ENCODE measurements at places on chromosomes 3 and 15.

DNA sequence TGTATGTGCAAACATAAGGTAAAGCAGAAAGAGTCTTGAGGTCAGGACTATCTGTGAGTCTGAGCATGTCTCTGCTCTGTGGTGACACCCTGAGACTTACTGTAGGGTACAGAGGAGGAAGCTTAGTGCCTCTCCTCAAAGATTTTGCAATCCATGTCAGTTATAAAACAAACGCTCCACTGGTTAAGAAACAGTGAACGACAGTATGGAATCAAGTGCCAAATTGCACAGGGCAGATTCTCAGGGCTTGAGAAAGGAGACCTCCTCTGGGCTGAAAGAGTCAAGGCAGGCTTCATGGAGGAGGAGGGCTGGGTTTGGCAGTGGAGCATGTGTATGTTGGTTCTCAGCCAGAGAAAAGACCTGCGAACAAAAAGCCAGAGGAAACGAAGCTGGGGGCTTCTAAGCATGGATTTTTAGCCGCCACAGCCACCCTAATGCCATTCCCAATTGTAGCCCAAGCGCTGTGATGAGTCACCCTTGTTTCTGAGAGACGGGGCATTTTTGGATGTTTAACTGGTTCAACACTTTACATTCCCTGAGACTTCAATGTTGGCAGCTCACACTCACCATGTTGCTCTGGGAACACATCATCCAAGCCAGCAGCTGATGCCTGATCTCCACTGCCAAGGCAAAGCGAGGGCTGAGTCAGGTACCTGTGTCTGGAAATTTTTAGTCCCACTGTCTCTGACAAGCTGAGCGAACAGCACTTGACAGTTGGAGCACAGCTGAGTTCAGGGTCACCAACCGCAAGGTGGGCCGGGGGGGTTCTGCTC is 3.4 kb upstream of the DGKG start:
- peak; percentile 7 for DNase-seq

- peak; percentile 36 for DNase-seq
Measured at GRCh38 chr3:11820531-11821041, 26.1 kb downstream of the TAMM41 start.

DNA sequence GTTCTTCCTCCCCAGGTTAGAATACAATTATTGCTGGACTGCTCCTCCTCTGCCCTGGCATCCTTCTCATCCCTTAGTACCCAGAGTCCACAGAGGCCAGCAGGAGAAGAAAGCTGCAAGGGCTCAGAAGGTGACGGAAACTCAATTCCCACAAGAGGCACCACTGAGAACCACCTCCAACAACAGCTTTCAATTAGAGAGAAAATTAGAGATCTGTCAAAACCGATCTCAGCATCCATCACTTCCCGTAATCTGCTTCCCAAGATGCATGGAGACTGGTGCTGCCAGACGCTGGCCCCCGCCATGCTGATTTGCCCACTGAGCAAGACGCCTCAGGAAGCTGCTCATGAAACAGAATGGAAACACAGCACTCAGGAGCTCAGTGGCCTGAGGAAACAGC is 135.0 kb upstream of the PRICKLE2 start:
- DNase-seq, result no peak

- DNase-seq, result peak; percentile 87
Measured at GRCh38 chr3:127011270-127011992, 28.5 kb downstream of the PLXNA1 start.

- DNase-seq, result no peak
Measured at GRCh38 chr3:15015456-15015855, 49.7 kb downstream of the MRPS25 start.

- DNase-seq, result no peak
Measured at GRCh38 chr15:95044745-95045417, 813.5 kb downstream of the MCTP2 start.

DNA sequence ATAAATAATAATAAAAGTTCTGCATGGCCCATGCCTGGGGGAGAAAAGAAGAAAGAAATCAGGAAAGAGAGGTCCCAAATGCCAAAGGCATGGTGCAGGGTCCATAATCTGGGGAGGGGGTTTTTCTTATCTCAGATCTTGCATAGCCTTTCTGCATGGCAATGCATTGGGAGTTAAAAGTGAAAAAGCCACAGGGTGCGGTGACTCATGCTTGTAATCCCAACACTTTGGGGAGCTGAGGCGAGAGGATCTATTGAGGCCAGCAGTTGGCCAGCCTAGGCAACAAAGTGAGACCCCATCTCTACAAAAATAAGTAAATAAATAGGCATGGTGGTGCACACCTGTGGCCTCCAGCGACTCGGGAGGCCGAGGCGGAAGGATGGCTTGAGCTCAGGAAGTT is 76.8 kb upstream of the GATA2 start:
- no peak for DNase-seq

GRCh38 chr15:80099241-80099640 is 39.8 kb downstream of the ZFAND6 start:
- no peak for DNase-seq

DNA sequence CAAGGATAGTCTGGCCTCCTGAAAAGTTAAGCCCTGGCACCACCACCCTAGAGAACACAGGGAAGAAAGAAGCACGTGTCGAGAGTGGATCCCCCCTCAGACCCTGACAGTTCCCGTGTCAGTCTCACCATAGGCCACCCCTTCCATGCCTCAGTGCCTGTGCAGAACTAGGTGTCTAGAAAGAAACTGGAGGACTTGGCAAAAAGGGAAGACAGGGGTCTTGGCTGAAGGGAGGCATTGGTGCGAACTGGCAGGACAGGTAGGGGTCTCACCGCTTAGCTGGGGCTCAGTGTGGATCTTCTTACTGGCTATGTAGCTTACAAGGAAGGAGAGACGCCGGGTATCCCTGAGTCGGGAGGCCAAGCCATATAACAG is 518 bp downstream of the QARS1 start:
- DNase-seq, result no peak
